Neural crest cell (in vitro differentiated cells): ENCODE measurements at places on chromosomes 7 and 10.
A peak's percentile ranks its signal among the peaks of the same experiment; 100 is the strongest.

- DNase-seq, result no peak
Observed at GRCh38 chr10:99422529-99423096, 7.8 kb downstream of the GOT1 start.

GRCh38 chr10:94083662-94084265, 90.0 kb downstream of the PLCE1 start:
- DNase-seq, result no peak

DNA sequence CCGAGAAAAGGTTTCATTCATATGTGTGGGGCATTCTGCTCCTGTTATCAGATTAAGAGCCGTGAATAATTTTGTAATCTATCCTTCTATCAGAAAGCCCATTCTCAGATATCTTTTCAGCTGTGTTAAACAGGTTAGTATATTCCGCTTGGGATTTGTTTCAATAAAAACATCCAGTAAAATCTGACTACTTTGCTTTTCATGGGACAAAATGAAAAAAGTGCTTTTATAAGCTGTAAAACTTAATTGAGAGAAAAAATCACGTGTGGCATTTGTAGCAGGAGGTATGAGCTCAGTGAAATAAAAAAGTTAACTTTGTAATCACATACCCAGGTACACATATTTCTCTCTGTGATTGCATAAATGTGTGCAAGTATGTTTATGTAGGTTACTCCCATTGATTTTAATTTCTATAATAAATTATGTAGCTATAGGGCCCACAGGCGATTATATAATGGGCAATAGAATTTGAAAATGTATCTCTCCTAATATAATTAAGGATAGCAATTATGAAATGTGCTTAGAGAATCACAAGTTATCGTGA, 3.9 kb downstream of the MET start:
- no peak for DNase-seq

- DNase-seq, result no peak
Observed at GRCh38 chr7:28723336-28723735, 234.8 kb downstream of the TRIL start.

DNA sequence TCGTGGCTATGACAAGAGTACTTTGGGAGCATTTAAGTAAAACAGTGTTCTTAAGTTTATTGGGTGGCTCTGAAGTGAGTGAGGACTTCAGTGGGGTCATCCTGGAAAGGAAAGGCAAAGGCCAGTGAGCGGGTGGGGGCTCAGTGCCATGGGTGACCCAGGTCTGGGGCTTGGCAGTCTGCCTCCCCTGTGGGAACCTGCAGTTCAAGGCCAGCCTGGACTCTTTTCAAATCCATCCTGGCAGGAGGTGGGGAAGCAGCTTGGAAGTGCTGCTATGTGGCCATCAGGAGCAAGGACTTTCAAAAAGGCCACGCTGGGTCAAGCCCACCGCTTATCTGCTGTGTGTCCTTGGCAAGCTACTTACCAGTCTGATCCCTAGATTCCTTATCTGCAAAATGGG, 148.9 kb upstream of the NPS start:
- no peak for DNase-seq

- no peak for DNase-seq
Observed at GRCh38 chr7:4270268-4270667, 411.8 kb upstream of the FOXK1 start.

DNA sequence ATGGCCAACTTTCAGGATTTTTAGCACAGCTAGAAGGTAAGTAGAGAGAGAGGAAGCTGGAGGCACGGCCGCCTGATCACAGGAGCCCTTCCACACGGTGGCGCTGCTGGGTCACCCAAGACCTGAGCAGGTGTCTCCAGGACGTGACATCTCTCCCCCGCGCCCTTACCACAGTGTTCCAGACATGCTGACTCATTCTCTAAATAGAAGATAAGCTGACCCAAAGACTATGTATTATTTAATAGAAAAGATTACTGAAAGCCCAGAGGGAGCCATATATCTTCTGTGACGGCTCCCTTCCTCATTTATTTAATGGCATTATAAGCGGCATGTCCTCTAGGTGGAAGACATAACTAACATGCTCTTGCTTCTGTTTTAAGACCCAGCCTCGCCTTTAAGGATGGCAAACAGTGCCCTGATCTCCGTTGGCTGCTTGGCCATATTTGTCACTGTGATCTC, 26.0 kb upstream of the MALSU1 start:
- DNase-seq, result peak; percentile 72

- DNase-seq, result no peak
Observed at GRCh38 chr7:47253650-47254080, 328.2 kb downstream of the TNS3 start.

- DNase-seq, result no peak
Observed at GRCh38 chr7:128158370-128158769, 82.7 kb upstream of the LEP start.

DNA sequence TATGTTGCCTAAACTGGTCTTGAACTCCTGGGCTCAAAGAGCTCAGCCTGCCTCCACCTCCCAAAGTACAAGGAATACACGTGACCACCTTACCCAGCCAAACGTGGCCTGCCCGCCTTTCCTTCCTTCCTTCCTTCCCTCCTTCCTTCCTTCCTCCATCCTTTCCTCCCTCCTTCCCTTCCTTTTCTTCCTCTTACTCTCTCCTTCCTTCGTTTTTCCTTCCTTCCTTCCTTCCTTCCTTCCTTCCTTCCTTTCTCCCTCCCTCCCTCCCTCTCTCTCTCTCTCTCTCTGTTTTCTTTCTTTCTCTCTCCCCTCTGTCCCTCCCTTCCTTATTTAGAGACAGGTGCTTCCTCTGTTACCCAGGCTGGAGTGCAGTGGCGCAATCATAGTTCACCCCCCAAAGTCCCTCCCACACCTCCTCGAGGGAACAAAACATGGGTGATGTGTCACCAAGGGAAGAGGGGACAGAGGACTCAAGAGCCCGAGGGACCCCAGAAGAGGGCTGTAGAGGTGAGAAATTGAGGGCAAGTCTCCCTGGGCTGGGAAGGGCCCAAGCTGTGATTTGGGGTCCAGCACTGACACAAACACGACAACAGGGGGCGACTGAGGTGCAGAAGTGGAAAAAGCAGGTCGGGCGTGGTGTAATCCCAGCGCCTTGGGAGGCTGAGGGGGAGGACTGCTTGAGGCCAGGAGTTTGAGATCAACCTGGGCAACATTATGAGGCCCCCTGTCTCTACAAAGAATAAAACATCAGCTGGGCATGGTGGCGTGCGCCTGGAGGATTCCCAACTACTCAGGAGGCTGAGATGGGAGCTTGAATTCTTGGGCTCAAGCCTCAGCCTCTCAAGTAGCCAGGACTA, 28.1 kb downstream of the EPHB4 start:
- peak; percentile 65 for DNase-seq

DNA sequence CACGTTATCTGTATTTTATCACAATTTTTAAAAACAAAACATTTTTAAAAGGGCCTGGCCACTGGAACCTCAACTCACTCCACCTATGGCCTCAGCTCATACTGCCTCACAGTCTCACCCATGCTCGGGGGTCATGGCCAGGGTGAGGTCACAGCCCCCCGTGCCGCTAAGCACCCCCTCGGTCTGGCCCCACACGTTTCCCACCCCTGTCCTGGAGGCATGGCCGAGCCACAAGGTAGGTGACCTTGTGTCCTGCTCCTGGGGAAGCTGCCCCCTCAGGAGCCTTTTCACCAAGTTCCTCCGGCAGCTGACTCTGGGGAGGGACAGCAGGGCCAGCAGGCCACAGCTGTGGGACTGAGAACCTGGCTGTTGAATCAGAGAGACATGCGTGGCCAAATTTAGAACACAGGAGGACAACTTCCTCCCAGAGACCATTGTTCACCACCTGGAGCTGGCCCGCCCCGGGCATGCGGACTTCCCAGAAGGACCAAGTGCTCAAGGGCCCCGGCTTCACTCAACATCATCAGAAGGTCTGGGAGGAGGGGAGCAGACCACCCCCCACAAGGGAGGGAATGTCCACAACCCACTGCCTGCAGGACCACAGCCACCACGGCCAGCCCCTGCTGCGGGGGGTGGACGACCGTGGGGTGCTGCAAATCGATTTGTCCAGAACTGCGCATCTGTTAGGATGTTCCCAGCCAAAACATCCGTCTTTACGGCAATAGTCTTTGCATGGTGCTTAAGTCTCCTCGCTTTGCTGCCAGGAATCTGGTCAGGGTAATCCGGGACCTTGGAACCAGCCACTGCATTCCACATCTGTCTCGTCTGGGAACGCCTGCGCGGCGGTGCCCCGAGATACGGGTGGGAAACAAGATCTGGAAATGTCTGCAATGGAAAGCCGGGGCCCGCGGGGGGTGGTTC, 48.6 kb upstream of the PDGFA start:
- no peak for DNase-seq

DNA sequence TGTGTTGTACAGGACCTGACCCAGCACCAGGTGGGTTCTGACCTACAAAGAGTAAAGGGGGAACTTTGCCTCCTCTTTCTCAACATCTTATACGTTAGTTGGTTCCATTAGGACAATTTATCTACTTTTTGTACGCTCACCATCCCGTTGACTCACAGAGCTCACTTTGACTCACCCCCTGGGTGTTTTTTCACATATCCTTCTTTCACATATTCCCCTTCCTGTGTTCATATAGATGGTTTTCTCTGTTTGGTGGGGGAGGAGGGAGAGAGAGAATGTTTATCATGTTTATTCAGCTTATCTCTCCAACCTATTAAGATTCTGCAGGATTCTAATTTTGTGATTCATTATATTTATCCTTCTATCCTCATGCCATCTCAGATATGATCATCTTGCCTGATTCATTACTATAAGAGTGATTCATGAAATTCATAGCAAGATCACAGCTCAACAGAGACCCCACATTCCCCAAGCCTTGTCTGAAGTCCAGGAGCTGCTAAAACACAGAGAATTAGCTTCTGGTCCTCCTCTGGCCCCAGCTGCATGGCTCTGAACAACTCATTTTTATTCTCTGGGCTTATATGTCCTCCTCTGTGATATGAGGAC, 37.2 kb downstream of the PRSS2 start:
- no peak for DNase-seq

DNA sequence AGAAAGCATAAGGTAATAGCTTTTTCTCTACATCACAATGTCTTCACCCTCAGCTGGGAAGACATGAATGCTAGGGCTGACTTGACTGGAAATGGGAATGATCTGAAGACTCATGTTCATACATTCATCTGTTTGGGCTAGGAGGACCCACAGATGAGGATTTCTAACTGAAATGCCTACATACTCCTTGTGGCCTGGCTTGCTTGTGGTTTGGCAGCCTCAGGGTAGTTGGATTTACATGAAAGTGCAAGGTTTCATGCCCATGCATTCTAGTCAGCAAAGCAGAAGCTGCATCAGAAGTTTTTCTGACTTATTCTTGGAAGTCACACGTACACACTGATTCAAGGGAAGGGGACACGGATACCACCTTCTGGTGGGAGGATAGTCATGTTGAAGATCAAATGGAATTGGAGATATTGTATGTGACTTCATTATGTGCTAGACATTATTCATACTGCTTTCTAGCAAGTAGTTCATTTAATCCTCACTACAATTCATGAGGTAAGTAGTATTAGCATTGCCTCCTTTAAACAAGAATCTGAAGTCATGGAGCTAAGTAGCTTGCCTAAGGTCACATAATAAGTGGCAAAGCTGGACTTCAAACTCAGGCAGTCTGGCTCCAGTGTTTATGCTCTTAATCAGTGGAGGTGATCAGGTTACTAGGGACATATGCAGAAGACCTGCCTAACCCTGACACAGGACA, 957.0 kb downstream of the LRMDA start:
- DNase-seq, result no peak

DNA sequence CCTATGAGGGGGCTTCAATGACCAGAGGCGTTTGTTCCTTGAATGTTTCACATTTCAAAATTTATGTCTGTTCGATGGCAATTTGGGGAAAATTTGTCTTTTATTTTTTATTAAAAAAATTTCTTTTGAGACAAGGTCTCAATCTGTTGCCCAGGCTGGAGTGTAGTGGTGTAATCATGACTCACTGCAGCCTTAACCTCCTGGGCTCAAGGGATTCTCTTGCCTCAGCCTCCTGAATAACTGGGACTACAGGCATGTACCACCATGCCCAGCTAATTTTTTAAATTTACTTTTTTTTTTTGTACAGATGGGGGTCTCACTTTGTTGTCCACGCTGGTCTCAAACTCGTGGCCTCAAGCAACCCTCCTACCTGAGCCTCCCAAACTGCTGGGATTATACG, 39.7 kb downstream of the OTUD1 start:
- no peak for DNase-seq

DNA sequence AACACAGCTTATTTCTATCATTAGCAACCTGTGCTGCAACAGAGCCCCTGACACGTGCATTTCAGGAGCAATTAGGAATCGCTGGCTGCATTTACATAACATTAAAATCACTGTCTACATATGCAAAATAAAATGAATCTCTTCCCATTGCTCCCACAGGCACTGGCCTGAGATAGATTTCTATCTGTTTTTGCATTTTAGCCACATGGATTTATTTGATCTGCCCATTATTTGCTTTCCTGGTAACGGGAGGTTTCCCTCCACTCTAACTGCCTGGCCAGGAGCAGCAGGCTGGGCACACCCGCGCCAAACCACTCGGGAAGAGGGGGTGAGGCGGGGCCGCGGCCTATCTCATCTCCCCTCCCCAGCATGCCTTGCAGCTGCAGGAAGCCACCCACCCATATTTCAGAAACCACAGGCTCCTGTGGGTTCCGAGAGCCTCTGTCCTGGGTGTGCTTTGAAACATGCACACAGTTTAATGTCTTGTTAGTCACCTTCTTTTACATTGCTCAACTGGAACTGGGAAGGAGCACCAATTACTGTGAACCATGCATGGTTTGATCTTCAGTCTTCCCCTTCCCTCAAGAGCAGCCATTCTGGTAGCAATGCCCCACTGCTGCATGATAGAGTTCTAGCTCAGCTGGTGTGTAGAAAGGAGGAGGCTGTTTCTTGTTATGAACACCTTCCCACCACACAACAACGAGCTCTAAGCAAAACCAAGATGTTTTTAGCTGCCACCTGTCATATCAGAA, 37.7 kb upstream of the IKZF1 start:
- no peak for DNase-seq

GRCh38 chr7:113131367-113131766, 13.0 kb upstream of the SMIM30 start:
- no peak for DNase-seq

- DNase-seq, result no peak
Observed at GRCh38 chr7:158073845-158074840, 513.5 kb downstream of the PTPRN2 start.

- DNase-seq, result no peak
Observed at GRCh38 chr10:81957976-81958375, 83.0 kb downstream of the NRG3 start.
